ENCODE measurements at places on chromosomes 3 and 15.
A peak's percentile ranks its signal among the peaks of the same experiment; 100 is the strongest.

GRCh38 chr3:101340591-101340990 is 20.2 kb upstream of the IMPG2 start:
- no peaks in the 10 kb centered on the region for H3K27me3 ChIP-seq
- H3K27ac ChIP-seq = no peak overlapping the region

DNA sequence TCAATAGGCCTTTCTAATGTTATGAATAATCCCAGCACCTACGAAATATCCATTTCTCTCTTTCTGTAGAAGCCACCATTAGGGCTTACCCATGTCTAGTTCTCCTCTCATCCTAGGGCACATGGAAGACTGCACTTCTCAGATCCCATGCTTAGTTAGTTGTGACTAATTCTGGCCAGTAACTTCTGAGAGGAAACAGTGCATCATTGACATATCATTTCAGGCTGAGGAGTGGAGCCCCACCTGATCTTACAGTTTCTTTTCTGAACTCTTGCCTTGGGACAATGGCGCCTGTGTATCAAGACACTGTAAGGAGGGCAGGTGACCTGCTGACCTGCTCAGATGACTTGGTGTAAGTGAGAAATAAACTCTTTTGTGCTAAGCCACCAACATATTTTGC is 39.4 kb upstream of the TBL1XR1 start:
- no peak for DNase-seq
- no peak overlapping the region for H3K27ac ChIP-seq
- no peaks in the 10 kb centered on the region for H3K36me3 ChIP-seq
- H3K4me1 ChIP-seq = no peaks in the 10 kb centered on the region

DNA sequence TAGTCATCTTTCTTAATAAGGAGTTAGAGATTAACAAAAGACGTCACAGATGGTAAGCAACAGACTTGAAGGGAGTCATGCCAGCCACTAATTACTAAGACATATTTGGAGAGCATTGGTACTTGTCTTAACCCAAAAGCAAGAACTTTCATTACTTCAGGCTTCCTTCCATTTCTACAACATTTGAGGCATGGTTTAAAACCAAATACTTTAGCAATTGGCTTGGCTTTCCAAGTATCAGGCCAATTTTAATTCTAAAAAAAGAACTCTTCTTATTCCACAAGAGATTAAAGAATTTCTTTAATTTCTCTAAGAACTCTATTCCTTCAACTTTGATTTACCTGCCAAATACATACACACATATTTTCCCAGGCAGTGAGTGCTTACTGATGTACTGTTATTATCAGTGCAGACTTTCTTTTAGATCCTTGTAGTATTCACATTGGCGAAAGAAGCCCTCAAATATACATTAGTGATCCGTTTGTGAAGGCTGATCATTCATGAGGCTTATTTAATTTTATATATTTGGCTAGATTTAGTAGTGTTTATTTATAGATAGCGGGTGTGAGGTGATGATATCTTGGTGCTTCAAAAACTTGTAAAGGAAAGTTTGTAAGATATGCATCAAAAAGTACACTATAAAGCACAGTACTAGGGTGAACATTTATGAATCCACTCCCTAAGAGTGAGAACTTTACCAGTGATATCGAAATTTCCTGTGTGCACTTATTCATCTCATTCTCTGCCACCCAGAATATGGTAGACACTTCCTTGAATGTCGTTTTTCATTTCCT is 229.2 kb downstream of the MFSD1 start:
- H3K27me3 ChIP-seq = no peaks in the 10 kb centered on the region
- DNase-seq = no peak
- H3K4me3 ChIP-seq = no peak overlapping the region
- no peaks in the 10 kb centered on the region for H3K36me3 ChIP-seq
- no peaks in the 10 kb centered on the region for H3K4me1 ChIP-seq
- no peak overlapping the region for H3K27ac ChIP-seq

- no peaks in the 10 kb centered on the region for H3K27me3 ChIP-seq
- H3K4me1 ChIP-seq = peaks cover 33% of the 10 kb centered on the region
- H3K27ac ChIP-seq = no peak overlapping the region
- DNase-seq = no peak
- H3K36me3 ChIP-seq = no peaks in the 10 kb centered on the region
These were observed 316.0 kb downstream of the RORA start for GRCh38 chr15:60912984-60913697.

DNA sequence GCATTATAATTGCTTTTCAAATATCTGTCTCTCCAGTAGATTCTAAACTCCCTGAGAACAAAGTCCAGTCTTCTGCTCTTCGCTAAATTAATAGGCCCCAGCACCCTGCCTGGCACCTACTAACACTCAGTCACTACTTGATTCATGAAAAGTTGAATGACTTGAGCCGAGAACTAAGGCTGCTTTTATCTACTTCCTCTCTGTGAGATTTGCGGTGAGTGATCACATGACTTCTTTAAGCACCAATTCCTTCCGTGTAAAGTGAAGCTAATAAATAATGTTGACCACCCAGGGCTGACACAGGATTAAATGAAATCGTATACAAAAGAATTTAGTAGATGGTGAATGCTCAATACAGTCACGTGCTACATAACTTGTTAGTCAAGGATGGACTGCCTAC is 44.6 kb upstream of the PGPEP1L start:
- no peak overlapping the region for H3K27ac ChIP-seq
- no peak for DNase-seq
- H3K4me1 ChIP-seq = no peaks in the 10 kb centered on the region
- H3K4me3 ChIP-seq = no peak overlapping the region

DNA sequence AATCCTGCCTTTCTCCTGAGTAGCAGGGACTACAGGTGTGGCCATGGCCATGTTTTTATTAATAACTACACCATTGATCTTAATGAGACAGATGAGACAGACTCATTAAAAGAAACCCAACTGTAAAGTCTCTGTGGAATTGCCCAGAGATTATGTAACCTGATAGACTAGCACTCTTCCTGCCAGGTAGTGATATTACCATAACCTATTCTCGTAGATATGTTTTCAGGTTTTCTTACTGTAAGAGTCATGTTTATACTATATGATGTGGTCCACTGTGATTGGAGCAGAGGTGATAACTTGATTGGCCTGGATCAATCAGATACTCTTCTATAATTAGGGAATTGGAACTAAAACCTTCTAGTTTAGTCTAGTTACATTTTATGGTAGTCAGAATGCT is 93.7 kb downstream of the NFKBIZ start:
- no peaks in the 10 kb centered on the region for H3K27me3 ChIP-seq
- H3K4me1 ChIP-seq = peaks cover 27% of the 10 kb centered on the region
- H3K27ac ChIP-seq = no peak overlapping the region
- no peaks in the 10 kb centered on the region for H3K36me3 ChIP-seq
- H3K4me3 ChIP-seq = no peak overlapping the region

GRCh38 chr3:143693506-143693905 is 154.8 kb downstream of the SLC9A9 start:
- H3K27ac ChIP-seq = no peak overlapping the region
- H3K4me3 ChIP-seq = no peak overlapping the region
- DNase-seq = no peak
- H3K4me1 ChIP-seq = no peaks in the 10 kb centered on the region
- no peaks in the 10 kb centered on the region for H3K27me3 ChIP-seq

- no peaks in the 10 kb centered on the region for H3K27me3 ChIP-seq
- H3K36me3 ChIP-seq = no peaks in the 10 kb centered on the region
- no peak overlapping the region for H3K4me3 ChIP-seq
- H3K27ac ChIP-seq = no peak overlapping the region
These were observed 9.1 kb downstream of the MCTP2 start for GRCh38 chr15:94240480-94240879.

- no peaks in the 10 kb centered on the region for H3K4me1 ChIP-seq
- H3K36me3 ChIP-seq = no peaks in the 10 kb centered on the region
- H3K27me3 ChIP-seq = no peaks in the 10 kb centered on the region
- DNase-seq = no peak
- H3K4me3 ChIP-seq = no peak overlapping the region
These were observed 5.6 kb downstream of the CD96 start for GRCh38 chr3:111547631-111548030.

DNA sequence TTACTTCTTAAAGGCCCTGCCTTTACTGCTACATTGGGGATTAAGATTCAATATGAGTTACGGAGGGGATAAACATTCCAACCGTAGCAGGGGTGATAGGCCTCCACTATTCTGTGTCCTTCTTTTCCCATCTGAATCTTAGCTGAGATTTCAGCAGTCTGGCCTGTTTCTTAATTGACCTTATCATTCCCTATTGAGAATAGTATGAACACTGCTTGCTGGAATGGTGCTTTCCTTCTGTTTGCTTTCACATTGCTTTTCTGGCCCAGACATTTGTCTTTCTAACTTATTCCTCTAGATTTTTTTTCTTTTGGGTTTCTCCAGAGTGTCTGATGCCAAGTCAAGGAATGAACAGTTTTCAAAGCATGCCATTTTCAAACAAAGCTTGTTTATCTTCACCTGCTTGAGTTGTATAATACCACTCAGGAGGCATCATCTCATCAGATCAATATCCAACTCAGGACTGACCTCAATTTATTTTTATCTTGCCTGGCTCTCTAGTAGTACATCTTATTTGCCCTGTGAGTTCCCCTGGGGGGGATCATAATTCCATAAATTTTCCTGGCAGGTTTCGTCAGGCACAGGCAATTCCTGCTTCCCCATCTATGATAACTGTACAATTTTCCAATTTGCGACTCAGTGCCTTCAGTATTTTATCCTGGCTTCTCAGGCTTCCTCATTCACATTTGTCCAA is 161.1 kb upstream of the STT3B start:
- peaks cover 6% of the 10 kb centered on the region for H3K4me1 ChIP-seq
- H3K4me3 ChIP-seq = no peak overlapping the region
- DNase-seq = no peak
- no peaks in the 10 kb centered on the region for H3K27me3 ChIP-seq
- no peaks in the 10 kb centered on the region for H3K36me3 ChIP-seq

DNA sequence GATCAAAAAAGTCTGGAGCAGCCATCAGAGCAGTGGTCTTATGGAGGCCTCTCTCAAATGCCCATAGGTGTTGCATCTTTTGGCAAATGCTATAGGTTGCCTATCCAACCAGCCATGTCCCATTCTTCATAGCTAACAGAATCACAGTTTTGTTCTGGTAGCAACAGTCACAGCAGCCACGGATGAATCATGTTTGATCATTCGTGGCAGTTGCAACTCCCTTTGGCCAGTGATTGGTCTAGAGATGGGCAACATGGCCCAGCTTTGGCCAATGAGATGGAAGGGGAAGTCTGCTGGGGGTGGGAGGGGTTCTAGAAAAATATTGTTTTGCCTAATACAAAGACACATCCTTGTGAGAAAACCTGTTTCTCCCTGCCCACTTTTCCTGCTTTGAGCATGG is 50.3 kb upstream of the PPP2R3A start:
- no peaks in the 10 kb centered on the region for H3K36me3 ChIP-seq

GRCh38 chr3:194046995-194047645 is 88.8 kb upstream of the HES1 start:
- no peak overlapping the region for H3K4me3 ChIP-seq
- H3K27me3 ChIP-seq = no peaks in the 10 kb centered on the region
- DNase-seq = no peak
- H3K27ac ChIP-seq = peak overlapping the region; percentile 40
- no peaks in the 10 kb centered on the region for H3K36me3 ChIP-seq

DNA sequence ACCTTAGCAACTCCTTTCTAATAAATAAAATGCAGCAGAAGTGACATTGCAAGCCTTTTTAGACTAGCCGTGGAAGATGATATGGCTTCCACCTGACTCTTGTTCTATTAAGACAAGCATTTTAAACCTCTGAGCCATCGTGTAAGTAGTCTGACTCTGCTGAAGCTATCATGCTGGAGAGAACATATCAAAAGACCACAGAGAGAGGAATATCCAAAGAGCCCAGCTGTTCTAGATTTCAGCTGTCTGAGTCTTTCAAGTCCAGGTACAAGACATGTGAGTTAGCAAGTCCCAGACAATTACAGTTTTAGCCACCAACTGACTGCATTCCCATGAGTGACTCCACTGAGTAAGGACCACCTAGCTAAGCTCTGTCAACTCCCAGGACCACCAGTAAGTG is 517.0 kb upstream of the NAALADL2 start:
- no peaks in the 10 kb centered on the region for H3K4me1 ChIP-seq
- no peak overlapping the region for H3K27ac ChIP-seq
- H3K27me3 ChIP-seq = no peaks in the 10 kb centered on the region
- H3K4me3 ChIP-seq = no peak overlapping the region

DNA sequence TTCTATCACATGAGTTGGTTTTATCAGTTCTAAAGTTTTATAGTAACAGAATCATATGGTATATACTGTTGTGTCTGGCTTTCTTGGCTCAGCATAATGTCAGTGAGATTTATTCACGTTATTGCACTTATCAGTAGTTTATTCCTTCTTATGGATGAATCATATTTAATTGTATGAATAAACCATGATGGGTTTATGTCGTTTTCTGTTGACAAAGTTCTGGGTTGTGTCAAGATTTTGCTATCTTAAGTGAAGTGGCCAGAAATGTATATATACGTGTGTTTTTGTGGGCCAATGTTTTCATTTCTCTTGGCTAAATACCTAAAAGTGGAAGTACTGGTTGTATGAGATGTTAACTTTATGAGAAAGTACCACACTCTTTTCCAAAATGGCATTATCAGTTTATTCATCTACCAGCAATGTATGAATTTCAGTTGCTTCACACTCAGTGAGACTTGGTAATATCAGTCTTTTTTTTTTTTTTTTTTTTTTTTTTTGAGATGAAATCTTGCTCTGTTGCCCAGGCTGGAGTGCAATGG is 112.4 kb upstream of the DCBLD2 start:
- no peaks in the 10 kb centered on the region for H3K4me1 ChIP-seq
- no peaks in the 10 kb centered on the region for H3K36me3 ChIP-seq
- no peaks in the 10 kb centered on the region for H3K27me3 ChIP-seq
- H3K4me3 ChIP-seq = no peak overlapping the region
- no peak for DNase-seq

Measured in suprapubic skin (tissue), 4 donors.